ENCODE measurements at places on chromosomes 2 and 18.
A peak's percentile ranks its signal among the peaks of the same experiment; 100 is the strongest.

DNA sequence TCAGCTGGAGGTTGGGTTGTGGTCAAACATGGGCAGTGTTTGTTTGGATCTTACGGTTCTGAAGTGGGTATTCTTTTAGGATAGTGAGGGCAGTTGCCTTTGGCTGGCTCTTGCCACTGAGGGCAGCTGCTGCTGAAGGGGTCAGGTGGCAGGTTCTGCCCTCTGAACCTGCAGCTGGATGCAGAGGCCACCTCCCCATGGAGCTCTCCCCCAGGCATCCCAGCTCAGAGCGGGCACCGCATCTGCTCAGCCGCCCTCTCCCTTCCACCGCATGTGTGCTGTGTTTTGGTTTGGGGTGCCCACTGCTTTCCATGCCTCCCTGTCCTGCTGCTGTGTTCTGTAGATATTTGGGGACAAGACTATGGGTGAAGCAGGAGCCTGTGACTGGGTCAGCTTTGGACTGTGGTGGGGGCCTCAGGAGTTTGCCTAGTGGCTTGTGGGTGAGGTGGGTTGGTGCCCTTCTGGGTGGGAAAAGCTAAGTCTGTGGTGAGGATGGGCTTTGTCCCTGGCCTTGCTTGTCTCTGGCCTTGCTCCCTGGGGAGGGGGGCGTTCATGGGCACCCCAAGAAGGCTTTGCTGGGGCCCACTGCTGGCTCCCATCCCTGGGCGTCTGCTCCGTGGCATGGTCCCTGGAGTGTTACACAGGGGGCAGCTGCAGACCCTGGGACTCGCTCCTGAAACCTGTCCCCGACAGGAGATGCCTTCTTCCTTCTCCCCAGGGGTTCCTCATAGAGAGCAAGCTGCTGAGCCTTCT lies 28.5 kb downstream of the OTOF start:
- H3K4me1 ChIP-seq = peaks cover 1% of the 10 kb centered on the region
- DNase-seq = no peak
- peaks cover 5% of the 10 kb centered on the region for H3K27me3 ChIP-seq
- no peak overlapping the region for H3K4me3 ChIP-seq
- H3K27ac ChIP-seq = no peak overlapping the region

- H3K27me3 ChIP-seq = no peaks in the 10 kb centered on the region
- peaks cover 92% of the 10 kb centered on the region for H3K36me3 ChIP-seq
- no peak overlapping the region for H3K4me3 ChIP-seq
- no peak overlapping the region for H3K27ac ChIP-seq
- no peak for DNase-seq
These were observed 18.2 kb downstream of the LMAN1 start for GRCh38 chr18:59340817-59341216.

DNA sequence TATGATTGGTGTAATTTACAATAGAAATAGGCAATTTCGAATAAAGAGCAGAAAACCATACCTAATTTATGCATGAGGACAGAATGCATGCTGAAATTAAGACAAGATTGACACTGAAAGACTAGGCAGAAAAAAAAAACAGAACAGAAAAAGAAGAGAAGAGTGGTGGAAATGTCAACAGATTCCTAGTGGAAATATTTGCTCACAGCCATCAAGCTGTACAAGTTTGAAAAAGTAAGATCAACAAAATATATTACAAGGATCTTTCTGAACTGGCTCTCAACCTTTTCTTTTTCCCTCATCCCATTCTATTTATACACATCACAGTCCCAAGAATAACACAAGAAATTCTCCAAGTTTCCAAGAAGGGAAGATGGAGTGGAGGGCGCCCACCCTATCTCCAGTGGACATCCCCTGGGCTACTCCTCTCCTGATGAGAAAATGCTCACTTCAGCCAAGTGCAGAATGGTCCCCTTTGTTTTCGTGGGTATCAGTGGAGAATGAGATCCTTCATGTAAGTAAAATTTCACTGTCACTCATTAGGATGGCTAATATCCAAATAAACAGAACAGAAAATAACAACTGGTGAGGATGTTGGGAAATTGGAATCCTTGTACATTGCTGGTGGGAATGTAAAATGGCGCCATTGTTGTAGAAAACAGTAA lies 51.0 kb upstream of the ZNF532 start:
- no peak overlapping the region for H3K27ac ChIP-seq
- no peaks in the 10 kb centered on the region for H3K4me1 ChIP-seq
- no peaks in the 10 kb centered on the region for H3K27me3 ChIP-seq
- H3K4me3 ChIP-seq = no peak overlapping the region

GRCh38 chr2:97983698-97984097 lies 12.1 kb downstream of the TMEM131 start:
- no peaks in the 10 kb centered on the region for H3K27me3 ChIP-seq
- no peak overlapping the region for H3K4me3 ChIP-seq
- no peaks in the 10 kb centered on the region for H3K36me3 ChIP-seq
- DNase-seq = no peak
- no peak overlapping the region for H3K27ac ChIP-seq

DNA sequence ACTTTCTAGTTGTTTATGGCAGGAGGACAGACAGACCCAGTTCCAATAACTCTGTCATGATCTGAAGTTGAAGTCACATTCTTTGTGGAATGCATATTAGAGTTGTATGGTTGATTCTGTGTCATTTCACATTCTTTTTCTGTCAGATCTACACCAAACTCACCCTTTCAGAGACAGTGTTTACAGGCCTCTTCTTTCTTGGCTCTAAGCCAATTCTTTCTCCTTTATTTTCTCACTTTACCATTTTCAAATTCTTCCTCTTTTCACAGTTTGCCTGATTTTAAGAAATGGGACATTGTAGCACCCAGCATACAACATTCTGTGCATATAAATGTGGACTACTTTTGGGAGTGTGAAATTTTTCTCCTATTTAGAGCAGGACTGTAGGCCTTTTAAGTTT lies 103.7 kb downstream of the CCDC85A start:
- no peaks in the 10 kb centered on the region for H3K36me3 ChIP-seq
- DNase-seq = no peak
- no peaks in the 10 kb centered on the region for H3K27me3 ChIP-seq
- H3K27ac ChIP-seq = no peak overlapping the region
- H3K4me3 ChIP-seq = no peak overlapping the region
- no peaks in the 10 kb centered on the region for H3K4me1 ChIP-seq

DNA sequence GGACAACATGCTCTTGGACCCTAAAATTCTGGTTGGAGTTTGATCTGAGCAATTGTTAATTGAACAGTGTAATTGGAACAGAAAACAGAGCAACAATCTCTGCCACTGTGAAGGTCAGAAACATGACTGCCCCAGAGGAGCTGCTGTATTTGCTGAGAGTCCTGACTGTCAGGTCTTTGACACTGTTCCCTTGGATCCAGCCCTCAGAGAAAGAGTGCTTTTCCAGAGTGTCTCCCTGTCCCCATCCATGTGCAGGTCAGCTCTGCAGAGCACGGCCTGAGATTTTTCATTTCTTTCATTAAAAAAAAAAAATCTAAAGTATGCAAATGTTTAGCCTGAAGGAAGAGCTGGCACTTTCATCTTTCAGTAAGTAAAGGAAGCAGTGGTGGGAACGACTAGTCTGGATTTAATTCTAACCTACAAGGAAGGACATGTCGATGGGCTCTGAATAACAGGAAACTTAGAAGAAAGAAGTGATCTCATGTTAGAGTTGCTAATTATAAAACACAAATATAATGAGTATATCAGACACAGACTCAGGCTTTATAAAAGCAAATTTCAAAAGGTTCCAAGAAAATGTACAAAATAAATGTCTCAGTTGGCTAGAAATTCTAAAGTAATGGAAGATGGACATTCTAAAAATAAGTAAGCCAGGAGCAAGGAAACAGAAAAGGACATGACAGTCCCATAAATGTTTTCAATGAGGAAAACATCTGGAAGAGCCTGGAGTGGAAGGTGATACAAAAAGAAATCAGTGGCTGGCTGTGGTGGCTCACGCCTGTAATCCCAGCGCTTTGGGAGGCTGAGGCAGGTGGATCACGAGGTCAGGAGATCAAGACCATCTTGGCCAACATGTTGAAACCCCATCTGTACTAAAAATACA lies 876.5 kb downstream of the EPHA4 start:
- H3K27ac ChIP-seq = no peak overlapping the region
- DNase-seq = no peak
- no peak overlapping the region for H3K4me3 ChIP-seq
- no peaks in the 10 kb centered on the region for H3K27me3 ChIP-seq
- no peaks in the 10 kb centered on the region for H3K4me1 ChIP-seq
- H3K36me3 ChIP-seq = no peaks in the 10 kb centered on the region

DNA sequence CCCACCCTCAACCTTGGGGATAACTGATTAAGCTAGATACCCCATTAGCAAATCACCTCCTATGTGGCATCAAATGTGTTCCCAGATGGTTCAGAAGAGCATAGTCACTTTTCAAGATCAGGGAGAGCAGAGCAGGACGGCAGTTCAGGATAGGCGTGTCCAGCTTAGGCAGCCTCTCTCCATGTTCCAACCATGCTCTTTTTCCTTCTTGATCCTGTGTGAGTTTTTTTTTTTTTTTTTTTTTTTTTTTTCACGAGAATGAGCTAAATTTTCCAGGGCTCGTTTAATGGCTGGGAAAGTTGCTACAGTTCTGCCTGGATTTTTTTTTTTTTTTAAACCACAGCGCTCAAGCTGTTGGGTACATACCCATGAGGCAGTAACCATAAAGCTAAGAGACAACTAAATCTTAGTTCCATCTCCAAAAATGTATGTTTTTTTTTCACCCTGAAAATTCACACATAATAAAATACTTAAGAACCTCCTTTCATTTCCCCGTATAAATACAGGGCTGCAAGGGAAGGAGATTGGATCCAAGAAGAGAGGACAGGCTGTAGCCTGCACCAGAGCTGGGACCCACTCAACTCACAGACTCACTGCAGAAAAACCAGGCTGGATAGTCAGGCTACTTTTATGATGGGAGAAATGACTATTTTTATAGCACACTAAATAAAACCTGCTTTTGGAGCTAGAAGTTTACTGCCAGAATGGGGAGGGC lies 244.3 kb downstream of the SETBP1 start:
- H3K27ac ChIP-seq = no peak overlapping the region
- no peaks in the 10 kb centered on the region for H3K36me3 ChIP-seq
- no peak overlapping the region for H3K4me3 ChIP-seq
- H3K4me1 ChIP-seq = peaks cover 7% of the 10 kb centered on the region
- DNase-seq = no peak

- H3K36me3 ChIP-seq = peaks cover 4% of the 10 kb centered on the region
- H3K4me1 ChIP-seq = peaks cover 43% of the 10 kb centered on the region
- H3K27me3 ChIP-seq = no peaks in the 10 kb centered on the region
- no peak for DNase-seq
- H3K27ac ChIP-seq = peak overlapping the region; percentile 87
These were observed 592 bp upstream of the MARS2 start for GRCh38 chr2:197704434-197705120.
